ENCODE measurements at places on chromosomes 1 and 21.
A peak's percentile ranks its signal among the peaks of the same experiment; 100 is the strongest.

- DNase-seq, result no peak
Observed at GRCh38 chr21:32131164-32131563, 147.7 kb downstream of the MIS18A start.

DNA sequence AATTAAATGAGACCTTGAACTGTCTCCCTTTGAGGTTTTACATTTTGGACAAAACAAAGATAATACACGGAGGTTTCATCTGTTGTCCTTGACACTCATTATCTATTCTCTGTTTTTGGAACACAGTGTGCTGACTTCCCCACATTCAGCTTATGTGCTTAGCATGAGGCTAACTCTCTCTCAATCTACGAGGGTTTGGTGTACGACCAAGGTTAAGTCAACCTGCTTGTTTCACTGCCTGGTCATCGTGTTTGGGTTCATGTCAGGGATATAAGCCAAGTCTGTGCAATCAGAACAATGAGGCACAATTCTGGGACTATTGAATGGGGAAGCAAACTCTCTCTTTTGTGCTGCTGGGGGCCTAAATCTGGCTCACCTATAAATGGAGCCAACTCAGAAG is 328.5 kb upstream of the USP25 start:
- no peak for DNase-seq

DNA sequence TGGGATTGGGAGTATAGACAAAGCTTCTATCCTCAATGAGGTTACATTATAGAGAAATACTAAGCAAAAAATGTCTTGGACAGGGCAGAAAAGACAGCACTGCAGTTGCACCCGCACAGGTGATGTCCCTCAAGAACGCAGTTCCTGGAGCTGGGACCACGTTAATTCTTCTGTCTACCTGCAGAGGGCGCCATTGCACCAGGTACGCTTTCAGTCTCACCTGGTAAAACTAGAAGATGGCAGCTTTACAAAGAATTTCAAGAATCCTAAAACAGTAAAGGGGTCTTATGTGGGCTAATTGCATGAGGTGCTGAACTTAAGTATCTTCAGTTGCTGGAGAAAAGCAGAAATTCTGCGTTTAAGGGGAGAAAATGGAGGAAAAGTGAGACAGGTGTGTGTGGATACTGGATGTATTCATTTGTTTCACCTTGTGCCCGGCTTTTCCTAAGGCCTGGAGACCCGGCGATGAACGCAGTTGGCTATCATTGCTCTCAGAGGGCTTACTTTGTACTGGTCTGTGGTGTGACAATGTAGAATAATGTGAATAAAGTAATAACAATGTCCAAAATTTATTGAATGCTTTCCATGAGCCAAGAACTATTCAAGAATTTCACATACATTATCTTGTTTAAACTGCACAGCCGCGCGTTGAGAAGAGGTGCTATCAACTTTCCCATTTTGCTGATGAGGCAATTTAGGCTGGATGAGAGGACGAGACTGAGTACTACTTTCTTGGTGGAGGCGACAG is 276.3 kb upstream of the GREM2 start:
- peak; percentile 69 for DNase-seq

GRCh38 chr1:223114871-223115270 is 28.2 kb downstream of the TLR5 start:
- no peak for DNase-seq

- no peak for DNase-seq
Observed at GRCh38 chr1:184597650-184598357, 156.9 kb downstream of the EDEM3 start.

- DNase-seq, result no peak
Observed at GRCh38 chr1:47765742-47766485, 231.3 kb downstream of the TRABD2B start.

- no peak for DNase-seq
Observed at GRCh38 chr1:104932949-104933679, 1183.4 kb downstream of the AMY1C start.

Data from nephron progenitor cell (in vitro differentiated cells).